GM23338 (cell line): ENCODE measurements at places on chromosomes 12 and 14. TPM values are rescaled to one million over a fixed set of nuclear protein-coding genes. Genes with fewer than 3 reads are reported as not detected.

- no peak for DNase-seq
These were observed 32.0 kb downstream of the LRIG3 start for GRCh38 chr12:58888131-58888783.

- DNase-seq = peak; percentile 42
These were observed 41.1 kb upstream of the TSPAN9 start for GRCh38 chr12:3035815-3036702.

DNA sequence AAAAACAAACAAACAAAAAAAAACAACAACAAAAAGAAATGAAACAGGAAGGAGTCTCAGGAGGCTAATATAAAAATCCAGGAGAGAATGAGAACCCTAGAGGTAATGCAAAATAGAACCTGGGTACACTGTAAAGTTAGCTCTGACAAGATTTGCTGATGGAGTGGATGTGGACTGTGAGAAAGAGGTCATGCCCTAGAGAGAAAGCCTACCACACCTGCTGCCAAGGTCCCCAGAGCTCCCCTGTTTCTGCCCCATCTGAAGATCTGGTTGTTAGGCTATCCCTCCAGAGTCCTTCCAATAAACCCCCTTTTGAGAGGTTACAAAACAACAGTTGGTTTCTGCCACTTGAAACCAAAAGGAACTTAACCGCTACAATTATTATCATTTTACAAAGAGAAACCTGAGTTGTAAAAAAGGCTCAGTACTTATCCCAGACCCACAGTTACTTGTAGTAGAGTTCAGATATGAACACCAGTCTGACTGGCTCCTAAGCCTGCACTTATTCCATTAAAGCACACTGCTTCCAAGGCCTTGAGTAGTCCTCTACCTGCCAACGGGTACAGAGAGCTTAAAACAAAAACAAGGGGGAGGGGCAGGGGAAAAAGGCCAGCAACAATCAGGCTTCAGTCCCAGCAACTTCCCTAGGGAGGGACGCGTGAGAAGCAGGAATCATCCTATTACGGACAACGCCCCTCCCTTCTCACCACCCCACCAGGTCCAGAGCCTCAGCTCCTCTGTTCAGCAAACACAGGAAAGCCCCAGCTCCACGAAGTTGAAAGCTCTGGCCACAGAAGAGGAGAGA lies 27.7 kb downstream of the PPP1R13B start:
- peak; percentile 86 for DNase-seq

The HCFC2 gene
- 1.1 and 2.5 TPM in 2 replicates for polyA plus RNA-seq

The KRT3 gene
- polyA plus RNA-seq = not detected in 2 replicates

The KRT85 gene
- polyA plus RNA-seq = not detected in 2 replicates
